ENCODE measurements at places on chromosomes 6 and 20. TPM values are rescaled to one million over a fixed set of nuclear protein-coding genes. Genes with fewer than 3 reads are reported as not detected.

DNA sequence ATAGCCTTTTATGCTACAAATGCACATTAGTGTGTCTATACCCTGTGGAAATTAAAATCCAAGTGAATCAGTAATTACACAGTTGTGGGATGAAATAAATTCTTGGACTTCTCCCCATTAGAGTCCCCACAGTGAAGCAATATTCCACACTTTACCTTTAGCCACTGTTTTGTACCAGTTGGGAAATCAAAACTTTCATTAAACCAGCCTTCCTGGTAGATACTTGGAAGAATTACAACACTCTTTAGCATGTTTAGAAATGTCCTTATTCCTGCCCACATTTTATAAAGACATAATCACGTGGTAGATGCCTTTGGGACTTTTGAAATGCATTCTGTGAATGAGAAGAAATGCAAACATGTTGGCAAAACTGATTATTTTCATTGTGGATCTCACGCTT is 49.0 kb upstream of the ANKEF1 start:
- DNase-seq: no peak

- DNase-seq: no peak
These were observed 88.9 kb upstream of the NT5E start for GRCh38 chr6:85360794-85361642.

- DNase-seq: no peak
These were observed 157.5 kb downstream of the CEBPB start for GRCh38 chr20:50348096-50348495.

DNA sequence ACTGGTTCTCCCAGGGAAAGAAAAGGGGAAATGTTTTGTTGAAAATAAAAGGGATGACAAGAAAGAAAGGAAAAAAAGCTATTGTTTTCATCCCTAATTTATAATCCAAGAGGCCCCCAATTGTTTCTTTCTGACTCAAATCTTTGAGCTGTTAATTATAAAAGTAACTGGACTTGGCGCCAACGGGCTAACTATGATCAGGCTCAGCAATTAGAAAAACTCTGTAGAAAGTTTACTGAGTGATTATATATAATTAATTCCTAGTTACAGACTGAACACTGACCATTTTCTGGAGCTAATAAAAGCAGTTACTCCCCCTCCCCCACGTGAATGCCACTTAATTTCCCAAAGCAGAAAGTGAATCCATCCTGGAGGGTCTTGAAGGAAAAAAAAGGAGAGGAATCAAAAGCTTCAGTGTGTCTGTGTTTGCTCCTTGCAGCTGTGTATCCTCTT is 3.2 kb downstream of the ZMYND8 start:
- DNase-seq: no peak

- no peak for DNase-seq
These were observed 28.6 kb upstream of the GPR6 start for GRCh38 chr6:109949281-109950065.

DNA sequence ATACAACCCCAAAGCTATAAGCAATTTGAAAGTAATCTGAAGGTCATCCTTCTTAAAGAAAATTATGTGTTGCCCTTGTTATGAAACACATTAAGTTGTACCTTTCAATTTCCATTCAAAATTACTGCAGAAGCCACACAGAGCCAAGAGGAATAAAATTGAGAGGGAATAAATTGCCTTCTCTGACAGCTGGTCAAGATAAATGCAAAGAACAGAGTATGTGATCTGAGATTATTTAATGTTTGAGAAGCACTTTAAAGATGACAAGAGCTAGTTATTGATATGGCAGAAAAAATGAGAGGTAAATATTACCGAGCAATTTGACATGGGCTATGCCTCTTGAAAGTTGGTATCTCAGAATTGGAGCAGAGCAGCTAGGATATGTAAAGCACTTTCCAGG is 61.6 kb downstream of the TRDN start:
- no peak for DNase-seq

DNA sequence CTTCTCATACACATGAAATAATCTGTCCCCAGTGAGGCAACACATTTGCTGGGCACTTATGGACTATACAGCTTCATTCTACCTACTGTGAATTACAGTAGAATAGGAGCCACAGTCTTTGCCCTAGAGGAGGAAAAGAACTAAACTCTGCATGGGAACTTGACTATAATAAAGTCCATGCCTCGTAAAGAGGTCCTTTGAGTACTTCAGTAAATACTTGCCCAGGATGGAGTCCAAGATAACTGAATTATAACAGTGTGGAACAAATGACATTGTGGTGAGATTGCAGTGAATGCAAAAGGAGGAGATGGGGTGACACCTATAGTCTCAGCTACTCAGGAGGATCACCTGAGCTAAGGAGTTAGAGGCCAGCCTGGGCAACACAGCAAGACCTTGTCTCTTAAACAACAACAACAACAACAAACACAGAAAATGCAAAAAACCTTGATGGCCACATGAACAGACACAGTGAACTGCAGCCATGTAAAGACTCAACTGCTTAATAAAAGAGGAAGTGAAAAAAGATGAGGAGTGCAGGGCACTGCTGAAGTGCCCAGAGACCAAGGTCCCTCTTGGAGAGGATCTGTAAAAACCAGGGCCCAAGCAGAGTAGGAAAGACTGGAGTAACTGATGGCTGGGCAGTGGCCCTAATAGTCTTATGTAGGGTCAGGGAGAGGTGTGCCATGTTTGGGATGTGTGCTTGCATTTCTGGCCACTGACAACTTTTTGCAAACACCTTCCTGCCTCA is 3.7 kb downstream of the MRPS18A start:
- DNase-seq: no peak

GRCh38 chr6:2917801-2918445 is 14.8 kb upstream of the SERPINB9 start:
- no peak for DNase-seq

DNA sequence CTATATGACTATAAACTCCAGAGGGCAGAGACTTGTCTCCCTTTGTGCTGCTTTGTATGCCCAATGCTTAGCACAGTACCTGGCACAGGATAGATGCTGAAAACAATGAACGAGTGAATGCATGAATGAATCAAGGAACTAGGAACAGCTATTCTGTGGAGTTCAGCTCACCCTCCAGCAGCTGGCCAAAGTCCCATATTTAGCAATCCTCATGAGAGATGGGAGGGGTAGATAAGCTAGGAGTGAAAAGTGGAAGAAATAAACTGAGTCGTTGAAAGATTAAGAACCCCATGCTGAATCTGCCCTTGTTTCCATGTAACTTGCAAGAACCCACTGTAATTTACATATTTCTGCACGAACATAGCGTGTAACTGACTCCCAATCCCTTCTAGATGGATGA is 106.5 kb downstream of the MAFB start:
- no peak for DNase-seq

- no peak for DNase-seq
These were observed 12.8 kb downstream of the PI16 start for GRCh38 chr6:36967301-36967700.

- DNase-seq: no peak
These were observed 364.5 kb upstream of the JARID2 start for GRCh38 chr6:14881398-14881797.

GRCh38 chr6:81995548-81996289 is 243.2 kb upstream of the TENT5A start:
- no peak for DNase-seq

- DNase-seq: no peak
These were observed 115.6 kb downstream of the MAP3K7 start for GRCh38 chr6:90471263-90471662.

- peak; percentile 2 for DNase-seq
These were observed 96.3 kb upstream of the ZBTB24 start for GRCh38 chr6:109579361-109579760.

DNA sequence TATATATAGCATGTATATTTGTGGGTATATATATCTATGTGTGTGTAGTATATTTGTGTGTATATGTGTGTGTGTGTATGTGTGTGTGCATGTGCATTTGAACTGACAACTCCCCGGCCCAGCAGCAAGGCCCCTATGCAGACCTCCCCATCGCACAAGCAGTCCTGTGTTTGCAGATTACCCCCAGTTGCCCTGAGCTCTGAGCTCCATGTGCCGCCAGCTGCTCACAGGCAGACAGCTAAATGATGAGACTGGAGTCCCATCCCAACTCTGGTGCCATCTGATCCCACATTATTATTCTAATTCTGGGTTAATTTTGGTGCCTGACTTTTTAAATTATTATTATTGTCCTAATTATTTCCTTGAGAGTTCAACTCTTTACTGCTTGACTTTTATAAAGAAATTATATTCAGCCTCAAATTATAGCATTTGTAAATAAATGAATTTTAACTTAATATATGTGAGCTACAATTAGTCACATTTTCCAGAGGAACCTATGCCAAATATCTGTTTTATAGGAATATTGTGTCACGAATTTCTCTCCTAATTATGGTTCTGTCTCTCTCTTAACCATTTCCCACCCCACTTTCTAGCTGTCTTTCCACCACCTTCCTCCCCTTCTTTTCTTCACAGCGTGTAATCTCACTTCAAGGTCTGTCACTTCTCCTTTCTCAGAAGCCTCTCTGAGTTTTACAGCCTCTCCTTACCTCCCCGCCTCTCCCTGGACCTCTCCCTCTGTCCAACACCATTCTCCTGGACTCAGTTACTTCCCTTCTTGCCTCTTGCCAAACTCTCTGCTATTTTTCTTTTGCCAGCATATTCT is 90.6 kb upstream of the SYNDIG1 start:
- DNase-seq: no peak

- DNase-seq: no peak
These were observed 35.4 kb upstream of the E2F3 start for GRCh38 chr6:20366082-20366830.

DNA sequence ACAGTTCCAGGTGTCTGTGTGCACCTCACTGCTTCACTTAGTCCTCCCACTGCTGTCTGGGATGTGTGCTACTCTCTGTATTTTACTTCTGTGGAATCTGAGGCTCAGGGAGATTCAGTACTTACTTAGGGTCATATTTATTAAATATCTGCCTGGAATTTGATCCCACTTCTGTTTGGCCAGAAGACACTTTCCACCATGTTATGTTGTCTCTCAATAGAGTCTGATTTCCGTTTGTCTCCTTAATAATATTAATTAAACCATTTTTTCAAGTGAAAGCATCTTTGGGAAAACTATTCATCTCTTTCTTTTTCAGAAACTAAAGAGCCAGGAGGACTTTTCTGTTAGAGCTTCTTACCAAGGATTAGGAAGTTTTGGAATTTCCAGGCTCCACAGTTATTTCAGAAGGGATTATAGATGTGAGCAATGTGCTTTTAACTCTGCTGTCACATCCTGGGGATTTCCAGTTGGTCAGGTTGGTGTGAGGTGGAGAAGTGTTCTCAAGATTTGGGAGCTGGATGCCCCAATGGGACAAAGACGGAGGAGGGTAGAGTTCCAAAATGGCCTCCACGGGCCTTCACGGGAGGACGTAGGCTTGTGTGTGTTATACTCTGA is 156.8 kb upstream of the RALGAPA2 start:
- no peak for DNase-seq

DNA sequence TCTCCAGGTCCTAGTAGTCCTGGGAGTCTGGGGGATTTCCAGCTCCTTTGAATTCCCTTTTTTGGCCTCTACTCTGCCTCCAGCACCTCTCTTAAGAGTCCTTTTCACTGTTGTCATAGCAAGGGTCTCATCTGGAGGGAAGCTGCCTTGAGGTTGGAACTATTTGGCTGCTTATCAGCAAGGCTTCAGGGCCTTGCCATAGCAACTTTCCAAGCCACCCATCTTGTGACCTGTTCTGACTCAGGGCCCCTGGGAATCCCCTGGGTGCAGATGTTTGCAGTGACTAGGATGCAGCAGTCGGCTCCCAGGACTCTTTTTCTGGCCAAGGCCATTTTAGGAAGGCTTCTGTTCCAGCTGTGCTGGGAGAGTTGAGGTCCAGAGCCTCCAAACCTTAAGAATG is 12.4 kb downstream of the PKIG start:
- DNase-seq: no peak

DNA sequence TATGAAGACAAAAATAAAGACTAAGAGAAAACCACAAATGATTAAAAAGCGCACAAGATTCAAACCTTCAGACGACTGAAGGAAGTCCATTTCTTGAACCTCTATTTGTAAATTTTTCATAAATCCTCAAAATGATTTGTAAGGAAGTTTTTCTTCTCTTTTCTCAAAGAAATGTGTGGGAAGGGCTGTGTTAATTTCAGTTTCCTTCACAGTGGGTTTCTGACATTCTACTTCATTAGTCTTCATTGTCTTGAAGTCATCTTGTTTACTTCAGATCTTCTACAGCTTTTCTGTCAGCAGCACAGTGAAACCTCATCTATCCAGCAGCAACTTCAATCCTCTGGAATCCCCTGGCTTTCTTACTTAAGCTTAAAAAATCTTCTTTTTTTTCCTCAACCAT is 87.6 kb upstream of the MYLIP start:
- DNase-seq: no peak

GRCh38 chr6:100435299-100435698 is 29.4 kb downstream of the SIM1 start:
- DNase-seq: no peak

DNA sequence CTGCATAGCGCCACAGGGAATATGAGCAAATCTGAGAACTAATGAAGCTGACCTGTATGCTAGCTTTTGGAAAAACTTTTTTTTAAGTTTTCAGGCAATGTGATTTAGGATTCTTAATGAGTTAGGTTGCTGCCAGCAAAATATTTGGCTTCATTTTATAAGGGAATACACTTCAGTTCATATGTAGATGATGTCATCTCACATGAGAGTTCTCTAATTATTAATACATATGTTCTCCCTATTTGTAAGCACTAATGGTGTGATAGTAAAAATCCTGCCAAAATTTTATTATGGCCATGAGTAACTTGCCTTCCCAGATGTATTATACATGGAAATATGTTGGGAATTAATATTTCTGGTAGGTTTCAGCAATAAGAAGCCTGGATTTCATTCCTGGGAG is 573.8 kb downstream of the EPM2A start:
- no peak for DNase-seq

- DNase-seq: no peak
These were observed 194.7 kb upstream of the RREB1 start for GRCh38 chr6:6912817-6913744.

- peak; percentile 24 for DNase-seq
These were observed 28.2 kb downstream of the TBC1D32 start for GRCh38 chr6:121305957-121306607.

- peak; percentile 92 for DNase-seq
These were observed 67.2 kb downstream of the PTPN1 start for GRCh38 chr20:50577175-50578018.

Gene PPP1R10
- 45.2 TPM for polyA plus RNA-seq

Gene PROKR2
- polyA plus RNA-seq: 2.3 TPM

Gene WFDC12
- polyA plus RNA-seq: not detected

Gene SLC22A2
- 6.0 TPM for polyA plus RNA-seq

Gene METTL24
- polyA plus RNA-seq: 3.9 TPM

Gene KIF25
- polyA plus RNA-seq: 1.2 TPM

Gene BPIFA1
- not detected for polyA plus RNA-seq

Gene BMP6
- polyA plus RNA-seq: 13.6 TPM

Gene SYTL3
- 2.2 TPM for polyA plus RNA-seq

Gene TSPO2
- 0.38 TPM for polyA plus RNA-seq

Gene WFDC5
- 0.33 TPM for polyA plus RNA-seq

Gene TRIM31
- polyA plus RNA-seq: not detected

Gene VNN1
- polyA plus RNA-seq: 0.09 TPM

Gene C6orf15
- polyA plus RNA-seq: not detected

Gene HDAC2
- 181 TPM for polyA plus RNA-seq
